Hindlimb muscle (tissue), 1 donor: ENCODE measurements at places on chromosomes 3 and 15. TPM values are rescaled to one million over a fixed set of nuclear protein-coding genes. Genes with fewer than 3 reads are reported as not detected.

The TRAT1 gene
- not detected for polyA plus RNA-seq

The SETD5 gene
- 111 TPM for polyA plus RNA-seq

The SCG3 gene
- not detected for polyA plus RNA-seq

The SHQ1 gene
- polyA plus RNA-seq = 11.6 TPM

The CKMT1A gene
- polyA plus RNA-seq = not detected

The LRRC3B gene
- 14.1 TPM for polyA plus RNA-seq

The ITGA11 gene
- polyA plus RNA-seq = 2.3 TPM

The MOBP gene
- 0.05 TPM for polyA plus RNA-seq

GRCh38 chr15:89174476-89174875, 46.9 kb downstream of the RLBP1 start:
- DNase-seq = no peak

- no peak for DNase-seq
These were observed 206.9 kb upstream of the TRIM42 start for GRCh38 chr3:140470962-140471361.

DNA sequence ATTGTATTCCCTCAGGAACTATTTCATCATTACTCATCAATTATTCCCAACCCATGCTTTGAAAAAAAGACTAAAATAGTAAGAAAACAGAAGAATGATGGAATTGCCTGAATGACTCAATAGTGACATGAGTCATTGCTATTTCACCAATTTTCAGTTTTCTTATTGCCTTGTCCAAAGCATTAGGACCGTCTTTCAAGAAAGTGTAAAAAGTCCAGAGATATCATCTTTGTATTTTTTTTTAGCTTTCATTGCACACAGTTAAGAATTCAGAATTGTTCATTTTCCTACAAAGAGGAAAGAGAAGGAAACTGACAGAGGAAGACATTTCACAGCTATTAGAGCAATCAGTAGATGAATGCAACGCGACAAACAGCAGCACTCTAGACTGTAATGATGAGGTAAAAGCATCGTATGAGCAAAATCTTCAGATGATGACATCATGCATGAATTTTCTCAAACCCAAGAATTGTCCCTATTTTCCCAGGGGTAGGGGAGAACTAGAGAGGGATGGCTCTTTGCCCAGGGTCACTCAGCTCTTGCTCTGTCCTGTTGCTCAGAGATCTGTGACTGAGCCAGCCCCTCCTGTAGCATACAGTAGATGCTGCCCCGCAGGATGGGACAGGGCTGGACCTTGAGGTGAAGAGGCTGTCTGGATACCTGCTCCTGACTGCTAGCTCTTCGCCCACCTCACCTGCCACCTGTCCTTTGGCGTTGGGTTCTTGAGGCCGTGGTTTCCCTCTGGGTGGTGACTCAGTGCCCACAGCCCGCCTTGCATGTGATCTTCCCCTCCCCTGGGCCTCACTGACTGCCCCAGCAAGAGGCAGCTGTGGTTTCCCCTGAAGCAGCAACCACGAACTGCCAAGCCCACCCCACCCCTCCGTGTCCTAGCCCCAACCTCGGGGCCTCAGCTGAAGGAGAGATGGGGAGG, 84.8 kb downstream of the PPCDC start:
- no peak for DNase-seq

DNA sequence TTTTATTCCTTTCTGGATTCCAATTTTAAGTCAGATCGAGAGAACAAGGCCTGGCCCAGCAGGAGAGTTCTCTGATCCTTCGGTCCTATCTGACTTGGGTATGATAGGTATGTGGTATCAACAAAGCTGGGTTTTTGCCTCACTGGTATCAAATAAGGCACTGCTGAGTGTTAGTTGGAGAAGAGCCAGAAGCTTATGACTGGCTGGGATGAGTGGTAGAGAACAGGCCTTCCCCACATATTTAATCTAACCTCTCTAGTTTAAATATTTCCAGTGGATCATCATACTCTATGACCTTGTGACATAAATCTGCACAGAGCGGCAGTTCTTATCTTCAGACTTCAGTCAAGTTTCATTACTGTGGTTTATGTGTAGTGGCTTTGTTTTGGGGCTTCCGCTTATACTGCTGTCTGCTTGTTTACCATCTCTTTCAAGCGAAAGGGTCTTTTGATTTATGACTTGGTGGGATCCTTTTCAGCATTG, 164.5 kb downstream of the PTPRG start:
- no peak for DNase-seq

DNA sequence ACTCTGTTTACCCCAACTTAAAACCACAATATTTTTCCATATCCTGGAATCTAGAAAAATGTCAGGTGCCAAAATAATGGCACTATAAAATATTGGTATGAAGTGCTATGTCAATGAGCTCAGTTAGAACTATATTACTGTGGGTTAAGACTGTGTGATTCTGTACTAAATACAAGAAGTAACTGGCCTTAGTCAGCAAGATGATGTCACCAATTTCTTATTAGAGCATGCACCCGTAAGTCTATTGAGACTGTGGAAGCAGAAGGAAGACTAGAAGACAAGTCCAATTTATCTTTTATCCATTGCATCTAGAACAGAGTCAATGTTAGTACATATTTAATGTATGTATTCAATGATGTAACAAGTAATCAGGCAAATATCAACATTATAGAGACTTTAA, 25.0 kb downstream of the LRRC58 start:
- DNase-seq = no peak

GRCh38 chr3:161420746-161421145, 49.4 kb upstream of the SPTSSB start:
- no peak for DNase-seq

DNA sequence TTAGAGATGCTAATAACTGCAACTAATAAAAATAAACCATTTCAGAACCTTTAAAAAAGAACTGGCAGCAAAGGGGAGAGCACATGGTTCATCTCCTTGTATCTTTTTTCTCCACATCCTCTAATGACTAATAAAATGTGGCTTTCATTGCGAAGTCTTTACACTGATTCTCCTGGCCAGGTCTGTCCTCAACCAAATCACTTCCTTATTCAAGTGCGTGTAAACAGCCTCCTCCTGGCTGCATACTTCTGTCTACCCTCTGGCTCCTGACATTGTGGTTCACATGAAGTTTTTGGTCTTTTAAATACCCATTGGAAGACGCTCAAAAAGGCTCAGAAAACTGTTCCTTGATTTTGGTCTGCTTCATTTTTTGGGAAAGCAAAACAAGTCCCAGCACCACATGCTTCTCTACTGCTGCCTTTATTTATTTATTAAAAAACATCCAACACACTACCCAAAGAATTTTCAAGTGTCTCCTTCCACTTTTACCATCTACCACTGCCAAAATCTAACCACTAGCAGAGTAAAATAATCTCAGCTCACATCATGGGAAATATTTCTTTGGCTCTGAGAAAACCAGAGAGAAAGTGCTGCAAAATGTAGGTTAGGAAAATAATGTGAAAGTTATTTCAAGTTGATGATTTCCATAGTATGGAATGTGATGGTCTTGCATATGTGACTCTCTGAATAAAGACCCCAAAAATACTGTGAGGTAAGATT, 85.1 kb downstream of the EFL1 start:
- no peak for DNase-seq

DNA sequence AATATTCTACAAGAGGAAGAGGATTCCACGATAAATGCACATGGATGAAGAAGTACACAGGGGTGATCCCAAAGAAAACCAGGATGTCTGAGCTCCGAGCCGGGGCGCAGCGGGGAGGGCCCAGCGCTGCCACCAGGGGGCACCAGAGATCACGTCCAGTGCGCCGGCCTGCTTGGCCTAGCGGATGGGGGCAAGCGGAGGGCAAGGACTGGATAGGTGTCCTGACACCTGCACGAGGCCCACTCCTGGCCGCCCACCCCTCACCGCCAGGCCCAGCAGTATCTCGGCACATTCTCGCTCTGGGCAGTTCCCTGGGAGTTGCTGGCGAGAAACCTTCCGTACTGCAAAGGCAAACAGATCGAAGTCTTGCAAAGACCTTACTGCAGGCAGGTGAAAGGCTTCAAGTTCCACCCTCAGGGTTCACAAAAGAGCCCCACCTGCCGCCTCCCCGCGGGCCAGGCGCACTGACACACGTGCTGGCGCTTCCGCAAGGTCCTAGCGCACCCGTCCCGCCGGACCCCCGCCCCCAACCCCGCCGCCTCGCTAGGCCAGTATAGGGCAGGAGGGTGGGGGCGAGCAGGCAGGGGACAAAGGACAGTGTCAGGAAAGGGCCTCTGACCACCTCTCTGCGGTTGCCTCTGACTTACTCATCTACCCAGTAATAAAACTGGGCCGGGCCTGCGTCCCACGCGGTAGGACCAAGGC, 3.3 kb downstream of the ANKRD63 start:
- DNase-seq = peak; percentile 60

GRCh38 chr3:14096742-14097141, 27.9 kb downstream of the CHCHD4 start:
- no peak for DNase-seq

- no peak for DNase-seq
These were observed 18.1 kb upstream of the BSN start for GRCh38 chr3:49535971-49536874.

GRCh38 chr3:140250010-140250855, 315.2 kb downstream of the CLSTN2 start:
- DNase-seq = no peak
